Prostate gland (tissue), 2 donors: ENCODE measurements at places on chromosomes 6 and 20. TPM values are rescaled to one million over a fixed set of nuclear protein-coding genes. Genes with fewer than 3 reads are reported as not detected.
A peak's percentile ranks its signal among the peaks of the same experiment; 100 is the strongest.

Gene FLRT3
- total RNA-seq: 43.0 TPM

DNA sequence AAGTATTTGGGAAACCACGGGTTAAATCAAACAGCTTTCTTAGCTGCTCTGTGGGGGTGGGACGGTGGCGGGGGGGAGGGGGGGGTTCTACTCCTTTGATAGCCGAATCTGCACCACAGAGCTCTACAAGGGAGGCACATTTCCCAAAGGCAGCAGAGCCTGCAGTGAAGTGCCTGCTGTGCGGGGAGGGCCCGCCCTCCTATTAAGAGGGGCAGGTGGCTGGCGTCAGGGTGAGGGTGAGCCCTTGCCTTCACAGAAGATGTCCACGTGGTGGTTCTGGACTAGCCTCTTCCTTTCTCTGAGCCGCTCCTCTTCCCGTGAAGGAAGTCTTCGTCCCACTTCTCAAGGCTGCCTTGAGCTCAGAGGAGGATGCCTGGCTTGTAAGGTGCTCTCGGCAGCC lies 174.9 kb upstream of the THBS2 start:
- no peak overlapping the region for H3K27ac ChIP-seq
- DNase-seq: no peak
- H3K27me3 ChIP-seq: no peaks in the 10 kb centered on the region
- H3K36me3 ChIP-seq: no peaks in the 10 kb centered on the region
- H3K4me1 ChIP-seq: no peaks in the 10 kb centered on the region

GRCh38 chr6:71238351-71238750 lies 50.3 kb upstream of the OGFRL1 start:
- H3K4me1 ChIP-seq: no peaks in the 10 kb centered on the region
- H3K27me3 ChIP-seq: no peaks in the 10 kb centered on the region
- no peak overlapping the region for H3K27ac ChIP-seq
- DNase-seq: no peak
- no peak overlapping the region for H3K4me3 ChIP-seq
- no peaks in the 10 kb centered on the region for H3K36me3 ChIP-seq

Gene CD93
- total RNA-seq: 31.1 TPM

Gene RAET1E
- total RNA-seq: 0.77 TPM

DNA sequence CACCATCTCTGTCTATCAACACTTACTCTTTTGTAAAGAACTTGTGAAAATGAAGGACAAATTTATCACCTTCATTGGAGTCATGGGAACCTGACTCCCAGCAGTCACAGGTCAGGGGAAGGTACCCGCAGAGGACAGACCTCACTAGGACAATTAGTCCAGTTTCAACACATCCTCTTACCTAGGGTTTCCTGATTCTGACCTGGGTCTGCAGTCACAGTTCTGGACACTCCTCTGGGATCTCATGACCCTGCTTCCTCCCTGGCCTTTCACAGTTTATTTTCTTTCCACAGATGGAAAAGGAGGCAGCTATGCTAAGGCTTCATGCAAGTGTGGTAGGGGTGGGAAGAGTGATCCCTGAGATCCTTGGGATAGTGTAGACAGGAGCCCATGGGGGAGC lies 15.7 kb downstream of the HLA-A start:
- no peaks in the 10 kb centered on the region for H3K27me3 ChIP-seq
- H3K36me3 ChIP-seq: no peaks in the 10 kb centered on the region
- DNase-seq: no peak
- H3K27ac ChIP-seq: no peak overlapping the region
- no peak overlapping the region for H3K4me3 ChIP-seq
- no peaks in the 10 kb centered on the region for H3K4me1 ChIP-seq

DNA sequence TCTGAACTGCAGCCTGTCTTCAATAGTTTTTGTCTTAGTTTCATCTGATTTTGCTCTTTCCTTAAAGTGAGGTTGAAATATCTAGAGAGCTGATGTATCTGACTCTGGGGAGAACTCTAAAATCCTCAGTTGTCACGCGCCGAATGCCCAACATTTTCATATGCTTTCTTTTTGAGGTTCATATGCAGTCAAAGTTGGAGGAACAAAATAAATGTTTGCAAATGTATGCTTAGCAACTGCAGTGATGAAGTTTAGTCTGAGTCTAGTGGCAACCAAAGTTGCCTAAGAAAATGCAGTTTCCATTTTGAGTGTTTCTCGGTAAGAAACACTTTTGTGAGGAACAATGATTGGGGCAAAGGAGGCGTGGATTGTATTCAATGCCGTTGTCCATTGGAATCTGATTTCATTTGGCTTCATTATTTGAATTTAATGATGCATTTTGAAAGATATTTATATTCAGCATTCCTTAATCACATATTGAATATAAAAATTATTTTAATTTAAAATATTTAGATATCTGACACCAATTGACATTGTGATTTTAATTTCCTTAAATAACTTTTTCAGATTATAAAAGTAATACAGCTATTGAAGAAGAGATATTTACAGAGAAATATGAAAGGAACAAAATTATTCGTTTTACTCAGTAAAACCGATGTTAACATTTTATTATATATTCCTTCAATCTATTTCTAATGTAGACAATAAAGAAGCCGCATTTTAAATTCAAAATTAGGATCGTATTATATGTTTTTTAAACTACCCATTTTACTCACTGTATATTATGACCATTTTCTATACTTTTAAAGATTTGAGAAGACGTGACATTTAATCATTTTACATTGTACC lies 122.0 kb downstream of the PLEKHG1 start:
- peaks cover 3% of the 10 kb centered on the region for H3K27me3 ChIP-seq
- DNase-seq: no peak
- no peak overlapping the region for H3K4me3 ChIP-seq
- no peak overlapping the region for H3K27ac ChIP-seq
- H3K4me1 ChIP-seq: no peaks in the 10 kb centered on the region

- no peaks in the 10 kb centered on the region for H3K36me3 ChIP-seq
- H3K27ac ChIP-seq: no peak overlapping the region
- H3K27me3 ChIP-seq: no peaks in the 10 kb centered on the region
- no peaks in the 10 kb centered on the region for H3K4me1 ChIP-seq
Observed at GRCh38 chr6:52115891-52116604, 28.6 kb upstream of the PKHD1 start.

DNA sequence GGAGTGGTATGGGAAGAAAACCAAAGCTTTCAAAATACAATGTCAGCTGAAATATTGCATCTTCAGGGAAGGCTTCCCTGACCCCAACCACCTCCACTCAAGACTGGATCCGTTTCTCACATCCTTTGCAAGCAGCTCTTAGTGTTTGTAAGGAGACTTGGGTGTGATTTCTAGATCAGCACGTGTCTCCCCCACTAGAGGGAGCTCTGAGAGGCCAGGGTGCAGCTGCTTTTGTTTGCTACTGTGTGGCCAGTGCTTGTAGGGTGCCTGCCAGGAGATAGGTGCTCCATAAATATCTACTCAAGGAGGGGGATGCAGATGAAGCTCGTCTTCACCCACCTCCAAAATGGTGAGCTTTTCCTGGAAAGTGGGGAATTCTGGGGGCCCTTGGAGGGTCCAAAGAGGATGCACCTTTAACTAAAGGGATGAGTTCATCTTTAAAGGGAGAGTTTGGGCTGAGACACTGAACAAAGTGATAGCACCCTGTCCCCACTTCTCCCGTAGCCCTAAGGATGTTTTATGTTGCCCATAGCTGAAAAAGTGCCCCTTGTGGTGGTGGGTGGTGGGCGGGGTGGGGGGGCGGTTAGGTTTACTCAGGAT lies 52.6 kb upstream of the MAFB start:
- no peak overlapping the region for H3K27ac ChIP-seq
- H3K36me3 ChIP-seq: no peaks in the 10 kb centered on the region
- H3K4me3 ChIP-seq: no peak overlapping the region
- peak; percentile 13 for DNase-seq

Gene DLK2
- total RNA-seq: 13.5 TPM
